Fibroblast of lung (primary cell): ENCODE measurements at places on chromosomes 16 and 17.

DNA sequence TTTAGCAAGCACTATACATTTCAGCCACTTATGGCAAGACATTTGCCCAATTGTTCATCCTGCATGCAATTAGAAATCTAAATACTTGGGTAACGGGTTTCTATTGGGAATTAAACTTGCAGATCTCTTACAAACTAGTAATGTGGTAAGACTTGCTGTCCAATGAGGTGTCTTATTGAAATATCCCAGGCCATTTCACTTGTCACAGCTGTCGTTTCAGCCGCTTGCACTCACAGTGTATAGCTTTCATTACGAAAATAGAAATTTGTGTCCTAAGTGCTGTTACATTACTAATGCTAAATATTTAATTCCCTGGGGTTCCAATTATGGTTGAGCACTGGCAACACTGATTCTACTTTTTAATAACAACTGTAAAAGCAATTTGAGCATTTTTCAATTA is 40.3 kb upstream of the IRX5 start:
- DNase-seq: no peak

- no peak for DNase-seq
Measured at GRCh38 chr17:17071531-17072360, 29.5 kb downstream of the MPRIP start.

DNA sequence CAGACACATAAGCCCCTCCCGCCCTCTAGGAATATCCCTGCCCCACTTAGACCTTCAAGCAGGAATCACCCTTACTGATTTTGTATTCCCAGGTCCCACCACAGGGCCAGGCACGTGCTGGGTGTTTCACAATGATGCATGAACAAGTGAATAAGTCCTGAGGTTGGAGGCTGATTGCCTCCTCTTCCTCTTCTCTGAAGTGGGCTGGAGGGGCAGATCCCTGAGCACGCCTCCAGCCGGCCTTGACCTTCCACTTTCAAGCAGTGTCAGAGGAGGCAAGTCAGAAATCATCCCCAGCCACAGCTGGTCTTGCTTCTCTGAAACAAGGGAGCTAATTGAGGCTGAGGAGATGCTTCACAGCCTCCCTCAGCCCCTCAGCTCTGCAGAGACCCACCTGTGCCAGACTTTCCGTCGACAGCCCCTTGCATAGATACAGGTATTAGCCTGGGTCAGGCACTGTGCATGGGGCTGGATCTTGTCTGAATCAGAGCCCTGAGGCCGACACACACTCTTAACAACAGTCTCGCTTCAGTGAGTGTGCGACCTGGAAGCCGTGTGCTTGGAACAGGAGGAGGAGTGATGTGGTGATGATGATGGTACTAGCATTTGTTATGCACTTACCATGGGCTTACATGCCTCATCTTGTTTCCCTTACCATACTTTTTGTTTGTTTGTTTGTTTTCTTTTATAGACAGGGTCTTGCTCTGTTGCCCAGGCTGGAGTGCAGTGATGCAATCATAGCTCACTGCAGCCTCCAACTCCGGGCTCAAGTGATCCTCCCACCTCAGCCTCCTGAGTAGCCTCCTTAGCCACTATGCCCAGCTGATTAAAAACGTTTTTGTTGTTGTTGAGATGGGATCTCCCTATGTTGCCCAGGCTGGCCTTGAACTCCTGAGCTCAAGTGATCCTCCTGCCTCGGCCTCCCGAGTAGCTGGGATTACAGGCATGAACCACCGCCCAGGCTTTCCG is 15.0 kb downstream of the MRM1 start:
- DNase-seq: no peak

DNA sequence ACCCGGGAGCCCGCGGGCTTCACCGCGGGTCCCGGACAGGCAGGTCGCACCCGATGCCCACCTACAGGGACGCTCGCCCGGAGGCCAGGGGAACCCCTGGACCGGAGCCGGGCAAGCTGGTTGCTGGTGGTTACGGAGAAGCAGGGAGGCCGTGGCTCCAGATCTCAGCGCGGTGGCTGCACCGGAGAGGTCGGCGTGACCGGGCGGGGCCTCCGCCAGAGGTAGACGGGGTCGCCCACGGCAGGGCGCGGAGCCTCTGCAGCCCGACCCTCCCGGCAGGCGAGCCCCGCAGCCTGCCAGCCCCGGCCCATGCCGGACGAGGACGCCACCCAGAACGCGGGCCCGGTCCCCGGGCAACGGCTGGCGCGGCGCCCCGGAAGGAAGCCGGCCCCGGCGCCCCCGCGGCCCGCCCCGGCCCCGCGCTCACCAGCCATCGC is 341 bp downstream of the PCYT2 start:
- no peak for DNase-seq

GRCh38 chr16:1102921-1103635 is 7.0 kb upstream of the C1QTNF8 start:
- no peak for DNase-seq

- DNase-seq: peak; percentile 78
Measured at GRCh38 chr16:77295896-77296295, 96.7 kb downstream of the SYCE1L start.

- DNase-seq: peak; percentile 76
Measured at GRCh38 chr17:70552230-70552981, 383.1 kb downstream of the KCNJ2 start.

- no peak for DNase-seq
Measured at GRCh38 chr17:79948945-79949655, 86.6 kb downstream of the TBC1D16 start.

DNA sequence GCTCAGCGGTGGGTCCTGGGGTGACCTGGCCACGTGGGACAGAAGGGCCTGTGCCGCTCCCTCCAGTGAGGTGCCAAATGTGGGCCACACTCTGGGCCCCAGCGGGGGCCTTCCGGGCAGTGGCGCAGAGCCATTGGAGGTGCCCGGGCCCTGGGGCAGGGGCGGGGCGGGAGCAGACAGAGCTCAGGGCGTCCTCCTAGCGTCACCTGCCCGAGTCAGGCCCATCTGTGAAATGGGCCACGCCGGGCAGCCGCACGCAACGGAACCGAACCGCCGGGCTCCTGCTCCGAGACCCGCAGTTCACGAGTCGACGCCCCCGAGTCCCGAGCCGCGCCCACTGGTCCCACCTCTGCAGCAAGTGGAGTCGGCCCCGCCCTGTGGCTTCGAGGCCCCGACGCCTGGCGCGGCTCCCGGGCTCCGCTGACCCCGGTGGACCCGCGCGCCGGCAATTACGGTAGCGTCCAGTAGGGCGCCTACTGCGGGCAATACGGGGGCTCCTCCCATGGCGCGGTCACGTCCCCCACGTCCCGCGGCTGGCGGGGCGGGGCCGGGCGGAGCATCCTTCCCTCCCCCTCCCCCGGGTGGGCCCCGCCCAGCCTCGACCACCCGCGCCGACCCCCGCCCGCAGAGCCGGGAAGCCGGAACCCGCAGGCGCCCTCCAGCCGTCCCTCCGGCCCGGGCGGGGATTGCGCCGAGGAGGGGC is 1.9 kb downstream of the SLC16A3 start:
- peak; percentile 90 for DNase-seq

- peak; percentile 35 for DNase-seq
Measured at GRCh38 chr17:65514082-65514481, 47.4 kb downstream of the AXIN2 start.

DNA sequence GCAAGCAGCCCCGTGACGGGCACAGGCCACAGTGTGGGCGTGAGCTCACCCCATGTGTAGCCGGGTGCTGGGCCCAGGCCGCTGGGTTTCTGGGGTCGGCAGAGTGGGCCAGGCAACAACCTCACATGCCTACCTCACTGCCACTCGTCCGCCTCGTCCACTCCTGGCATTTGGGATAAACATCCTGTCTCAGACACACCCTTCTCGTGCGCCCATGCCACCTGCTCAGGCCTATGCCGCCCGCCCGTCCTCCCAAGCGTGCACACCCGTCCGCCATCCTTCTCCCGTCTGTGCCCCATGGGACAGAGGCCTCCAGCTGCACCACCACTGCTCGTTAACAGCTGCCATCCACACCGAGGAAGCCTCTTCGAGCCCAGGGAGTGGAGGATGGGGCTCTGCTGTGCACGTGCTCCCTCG is 64.3 kb downstream of the KLHDC4 start:
- no peak for DNase-seq

DNA sequence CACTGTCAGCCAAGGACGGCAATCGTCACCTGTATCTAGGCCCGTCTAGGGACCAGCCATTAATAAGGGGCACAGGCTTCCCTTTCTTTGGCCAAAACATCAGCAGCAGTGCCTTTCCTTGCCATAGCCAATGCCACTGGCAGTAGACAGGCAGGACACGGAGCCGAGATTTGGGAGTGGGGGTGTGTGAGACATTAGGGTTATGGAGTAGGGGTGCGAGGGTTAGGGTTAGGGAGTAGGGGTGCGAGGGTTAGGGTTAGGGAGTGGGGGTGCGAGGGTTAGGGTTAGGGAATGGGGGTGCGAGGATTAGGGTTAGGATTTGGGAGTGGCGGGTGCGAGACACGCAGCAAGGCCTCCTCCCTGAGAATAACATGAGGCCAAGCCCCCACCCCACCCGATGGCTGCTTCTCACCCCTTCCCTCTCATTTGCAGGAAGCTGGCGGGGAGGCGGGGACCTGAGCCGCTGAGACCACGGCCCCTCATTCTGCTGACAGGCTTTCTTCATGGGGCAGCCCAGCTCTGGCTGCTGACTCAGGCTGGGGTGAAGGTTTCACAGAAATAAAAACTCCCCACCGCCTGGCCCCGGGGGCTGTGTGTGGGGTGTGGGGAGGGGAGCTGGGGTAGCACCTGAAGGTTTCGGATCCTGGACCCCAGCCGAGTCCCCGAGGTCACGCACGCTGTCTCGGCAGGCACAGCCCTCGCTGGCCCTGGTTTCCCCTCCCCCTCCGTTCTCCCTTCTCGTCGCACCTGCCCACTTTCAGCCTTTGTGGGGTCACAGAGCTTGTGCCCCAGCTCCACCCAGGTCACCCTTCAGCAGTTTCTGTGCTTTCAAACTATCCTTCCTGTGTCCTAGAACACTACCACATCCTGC is 93.8 kb downstream of the PGS1 start:
- DNase-seq: no peak

GRCh38 chr17:4514206-4514605 is 15.5 kb downstream of the SPNS2 start:
- DNase-seq: no peak

DNA sequence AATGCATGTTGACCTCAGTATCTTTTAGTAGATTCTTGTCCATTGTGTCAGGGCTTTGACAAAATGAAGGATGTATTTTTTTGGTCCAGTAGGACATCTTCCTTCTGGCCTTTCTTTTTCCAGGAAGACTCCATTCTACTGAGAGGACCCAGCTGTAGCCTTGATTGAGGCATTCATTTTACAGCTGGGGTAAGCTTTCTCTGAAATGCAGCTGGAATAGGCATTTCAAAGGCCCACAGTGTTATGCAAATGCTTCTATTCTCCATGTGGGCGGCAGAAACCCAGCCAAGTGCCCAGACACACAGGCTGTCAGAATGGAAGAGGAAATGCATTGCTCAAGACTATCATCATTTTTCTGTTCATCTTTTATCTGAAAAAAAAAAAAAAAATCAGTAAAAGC is 629.0 kb upstream of the CDH8 start:
- DNase-seq: no peak

DNA sequence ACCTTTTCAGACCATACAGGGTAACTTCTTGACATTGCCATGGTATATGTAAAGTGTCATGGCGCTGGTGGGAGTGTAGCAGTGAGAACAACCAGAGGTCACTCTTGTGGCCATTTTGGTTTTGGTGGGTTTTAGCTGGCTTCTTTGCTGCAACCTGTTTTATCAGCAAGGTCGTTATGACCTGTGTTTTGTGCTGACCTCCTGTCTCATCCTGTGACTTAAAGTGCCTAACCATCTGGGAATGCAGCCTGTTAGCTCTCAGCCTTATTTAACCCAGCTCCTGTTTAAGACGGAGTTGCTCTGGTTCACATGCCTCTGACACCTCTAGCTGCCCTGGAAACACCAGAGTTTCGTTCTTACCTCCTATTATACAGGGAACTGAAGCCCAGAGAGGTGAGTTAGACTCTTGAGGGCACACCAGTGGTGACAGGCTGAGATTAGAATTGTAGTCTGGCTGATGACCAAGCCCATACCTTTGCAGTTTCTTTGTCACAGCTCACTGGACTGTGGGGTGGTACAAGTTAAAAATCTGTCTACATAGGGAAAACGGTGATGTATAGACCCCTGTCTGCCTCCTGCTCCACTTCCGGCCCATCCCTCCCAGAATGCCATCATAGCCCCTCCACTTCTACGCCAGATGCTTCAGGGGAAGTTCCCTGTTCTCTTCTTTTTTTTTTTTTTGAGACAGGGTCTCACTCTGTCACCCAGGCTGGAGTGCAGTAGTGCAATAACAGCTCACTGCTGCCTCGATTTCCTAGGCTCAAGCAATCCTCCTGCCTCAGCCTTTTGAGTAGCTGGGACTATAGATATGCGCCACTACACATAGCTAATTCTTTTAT is 21.0 kb downstream of the KSR1 start:
- no peak for DNase-seq

DNA sequence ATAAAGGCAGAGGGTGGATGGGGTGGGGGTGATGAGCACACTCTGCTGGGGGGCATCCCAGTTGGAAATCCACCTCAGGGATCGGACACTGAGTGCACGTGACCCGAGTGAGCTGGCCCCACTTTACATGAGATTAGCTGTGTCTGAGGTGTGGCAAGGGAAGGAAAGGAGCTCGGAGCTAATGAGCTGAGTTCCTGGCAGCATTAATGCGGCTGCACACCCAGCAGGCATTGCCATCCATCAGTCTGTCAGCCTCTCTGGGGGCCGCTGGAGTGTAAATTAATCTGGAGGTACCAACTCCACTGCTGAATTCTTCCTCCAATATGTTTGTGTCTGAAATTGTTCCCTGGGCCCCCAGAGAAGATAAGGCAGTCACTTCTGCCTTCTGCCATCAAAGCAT is 65.5 kb downstream of the HS3ST2 start:
- DNase-seq: no peak

- peak; percentile 98 for DNase-seq
Measured at GRCh38 chr17:45371414-45372324, 54.8 kb upstream of the MAP3K14 start.

GRCh38 chr16:988471-989353 is 7.1 kb downstream of the SOX8 start:
- DNase-seq: no peak

GRCh38 chr16:29820730-29821642 is 724 bp downstream of the MVP start:
- no peak for DNase-seq

- no peak for DNase-seq
Measured at GRCh38 chr17:79188685-79189084, 114.1 kb downstream of the ENGASE start.

DNA sequence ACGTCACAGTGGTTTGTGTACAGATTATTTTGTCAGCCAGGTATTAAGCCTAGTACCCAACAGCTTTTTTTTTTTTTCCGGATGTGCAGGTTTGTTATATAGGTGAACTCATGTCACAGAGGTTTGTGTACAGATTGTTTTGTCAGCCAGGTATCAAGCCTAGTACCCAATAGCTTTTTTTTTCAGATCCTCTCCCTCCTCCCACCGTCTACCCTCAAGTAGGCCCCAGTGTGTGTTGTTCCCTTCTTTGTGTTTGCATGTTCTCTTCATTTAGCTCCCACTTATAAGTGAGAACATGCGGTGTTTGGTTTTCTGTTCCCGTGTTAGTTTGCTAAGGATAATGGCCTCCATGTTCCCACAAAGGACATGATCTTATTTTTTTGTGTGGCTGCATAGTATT is 19.9 kb downstream of the RPTOR start:
- no peak for DNase-seq
